Activated T-cell treated with anti-CD3 and anti-CD28 coated beads, Interleukin-2, amount 50 U/mL, for 72 hours (primary cell): ENCODE measurements at places on chromosomes 12 and 14.
A peak's percentile ranks its signal among the peaks of the same experiment; 100 is the strongest.

GRCh38 chr12:5708371-5708770, 236.7 kb downstream of the ANO2 start:
- no peak for DNase-seq

- no peak for DNase-seq
Observed at GRCh38 chr14:36757734-36758601, 96.3 kb downstream of the PAX9 start.

DNA sequence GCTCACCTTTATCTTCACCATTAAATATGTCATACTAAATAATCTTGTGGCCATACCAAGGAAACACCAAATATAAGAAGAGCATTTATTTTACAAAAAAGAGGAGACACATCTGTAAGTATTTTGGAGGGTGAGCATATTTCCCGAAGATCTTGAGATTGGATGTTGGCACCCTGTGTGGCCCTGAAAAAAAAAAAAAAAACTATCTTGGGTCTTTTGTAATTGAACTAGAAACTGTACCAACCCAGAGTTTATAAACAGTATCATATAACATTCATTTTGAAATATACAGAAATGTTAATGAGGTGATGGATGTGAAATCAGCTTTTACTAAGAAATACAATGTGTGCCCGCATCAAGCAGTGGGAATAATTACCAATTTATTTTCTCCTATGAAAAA, 104.0 kb upstream of the FRMD6 start:
- DNase-seq, result no peak

GRCh38 chr12:56935157-56935556, 949 bp upstream of the SDR9C7 start:
- no peak for DNase-seq

- no peak for DNase-seq
Observed at GRCh38 chr12:122467983-122468382, 32.7 kb downstream of the ZCCHC8 start.

DNA sequence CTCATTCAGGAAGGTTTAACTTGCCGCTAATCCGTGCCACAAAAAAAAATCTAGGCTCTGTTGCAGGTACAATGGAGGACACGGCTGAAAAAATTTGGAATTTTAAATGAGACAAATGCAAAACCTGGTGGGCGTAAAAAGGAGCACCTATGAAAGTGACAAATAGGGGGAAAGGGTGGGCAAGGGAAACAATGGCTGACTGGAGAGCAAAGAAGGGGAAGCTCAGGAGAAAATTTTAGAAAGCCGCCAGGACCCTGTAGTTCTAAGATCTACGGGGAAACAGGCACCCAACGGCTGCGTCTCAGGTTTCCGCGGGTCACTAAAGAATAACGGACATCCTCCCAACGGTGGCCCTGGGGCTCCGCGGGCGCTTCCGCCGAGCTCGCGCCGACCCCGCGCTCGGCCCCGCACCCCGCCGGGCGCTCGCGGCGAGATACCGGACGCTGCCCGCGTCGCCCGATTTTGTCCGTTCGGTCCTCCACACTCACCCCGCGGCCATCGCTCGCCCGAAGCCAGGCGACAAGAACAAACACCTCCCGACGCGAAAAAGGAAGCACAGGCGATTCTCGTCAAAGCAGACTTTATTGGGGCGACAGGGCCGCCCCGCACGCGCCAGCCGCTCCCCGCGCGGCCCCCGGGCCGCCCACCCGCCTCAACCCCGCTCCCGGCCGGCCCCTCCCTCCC, 1.1 kb upstream of the YY1 start:
- DNase-seq, result peak; percentile 62

DNA sequence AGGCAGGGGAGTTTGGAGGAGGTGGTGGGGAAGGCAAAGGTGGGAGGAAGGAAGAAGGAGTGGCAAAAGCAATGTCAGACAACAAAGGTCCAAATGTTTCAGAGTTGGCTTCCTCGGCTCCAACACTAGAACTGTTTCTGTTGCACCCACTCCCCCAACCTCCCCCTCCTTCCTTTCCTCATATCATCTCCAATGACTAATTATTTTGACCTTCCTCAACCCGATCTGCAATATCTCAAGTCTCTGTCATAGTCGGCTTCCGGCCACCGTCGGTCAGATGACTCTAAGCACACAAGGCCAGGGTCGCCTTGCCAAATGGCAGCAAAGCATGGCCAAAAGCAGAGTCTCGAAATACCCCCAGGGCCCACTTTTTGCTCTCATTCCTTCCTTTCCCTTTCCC, 637.0 kb upstream of the TBX3 start:
- DNase-seq, result no peak

DNA sequence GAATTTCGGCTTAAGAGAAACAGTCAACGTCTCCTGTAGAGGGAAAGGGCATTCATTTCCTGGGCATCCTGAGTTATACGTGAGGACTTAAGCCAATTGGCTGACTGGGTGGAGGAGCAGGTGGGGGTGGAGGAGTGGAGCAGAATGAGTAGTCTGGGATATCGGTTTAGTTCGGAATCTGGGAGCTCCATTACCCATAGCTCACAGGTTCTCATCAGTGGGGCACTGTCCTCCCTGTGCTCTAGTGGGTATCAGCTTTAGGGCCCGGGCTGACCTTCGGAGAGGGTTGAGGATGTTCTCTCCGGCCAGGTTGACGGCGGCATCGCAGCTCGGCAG, 704 bp downstream of the SDR39U1 start:
- DNase-seq, result no peak

DNA sequence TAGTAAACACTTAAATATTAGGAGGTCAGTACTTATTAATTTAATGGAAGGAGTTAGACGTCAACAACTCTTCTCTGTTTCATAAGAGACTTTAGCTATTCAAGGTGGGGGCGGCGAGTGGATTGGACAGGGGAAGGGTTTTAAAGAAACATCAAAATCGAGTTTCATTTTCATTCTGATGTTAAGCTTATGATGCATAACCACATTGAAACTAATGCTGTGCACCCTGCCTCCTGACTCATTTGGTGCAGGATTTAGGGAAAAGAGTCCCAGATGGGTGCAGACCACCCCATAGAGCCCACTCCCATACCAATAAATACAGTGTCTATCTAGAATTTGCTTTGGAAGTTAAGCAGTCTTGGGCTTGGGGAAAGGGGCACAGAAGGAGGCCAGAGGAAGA, 7.4 kb downstream of the ZBTB39 start:
- peak; percentile 59 for DNase-seq

GRCh38 chr12:53051058-53051880, 1.4 kb downstream of the TNS2 start:
- no peak for DNase-seq

DNA sequence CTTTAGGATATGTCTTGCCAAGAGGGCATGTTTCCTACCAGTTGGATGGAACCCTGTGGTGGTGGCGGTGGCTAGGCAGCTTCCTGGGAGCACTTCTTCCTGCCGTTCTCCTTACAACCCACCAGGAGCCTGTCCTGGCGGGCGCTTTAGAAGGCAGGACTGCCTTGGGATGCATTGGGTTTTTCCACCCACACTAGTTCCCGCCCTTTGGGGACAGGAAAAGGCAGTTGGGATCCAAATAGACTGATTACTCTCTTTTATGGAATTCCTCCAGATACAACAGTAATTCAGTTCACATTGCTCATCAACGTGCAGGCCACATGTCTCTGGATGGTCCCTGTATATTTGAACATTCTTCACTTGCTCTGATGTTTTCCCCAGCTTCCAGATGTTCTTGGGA, 305.7 kb upstream of the SSTR1 start:
- DNase-seq, result no peak

GRCh38 chr12:63068857-63069442, 82.1 kb downstream of the AVPR1A start:
- no peak for DNase-seq

GRCh38 chr12:68428211-68428610, 96.0 kb upstream of the MDM1 start:
- DNase-seq, result no peak

- no peak for DNase-seq
Observed at GRCh38 chr14:101217616-101218371, 314.3 kb upstream of the RTL1 start.

DNA sequence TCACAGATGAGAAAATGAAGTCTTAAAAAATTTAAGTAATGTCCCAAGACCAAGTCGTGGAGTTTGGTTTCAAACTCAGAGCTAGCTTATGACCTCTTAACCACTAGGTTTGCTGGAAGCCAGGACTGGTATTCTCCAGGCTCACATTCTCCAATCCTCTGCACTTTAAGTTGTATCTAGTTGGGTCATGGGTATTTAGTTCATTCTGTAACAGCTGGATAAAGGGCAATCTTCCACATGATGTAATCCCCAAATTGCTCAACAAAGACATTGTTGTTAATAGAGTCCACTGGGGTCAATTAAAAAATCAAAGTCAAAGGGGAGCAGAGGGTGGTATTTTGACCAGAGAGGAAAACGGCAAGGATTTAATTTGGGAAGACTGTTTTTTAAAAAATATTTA, 17.8 kb upstream of the GAS2L3 start:
- no peak for DNase-seq

DNA sequence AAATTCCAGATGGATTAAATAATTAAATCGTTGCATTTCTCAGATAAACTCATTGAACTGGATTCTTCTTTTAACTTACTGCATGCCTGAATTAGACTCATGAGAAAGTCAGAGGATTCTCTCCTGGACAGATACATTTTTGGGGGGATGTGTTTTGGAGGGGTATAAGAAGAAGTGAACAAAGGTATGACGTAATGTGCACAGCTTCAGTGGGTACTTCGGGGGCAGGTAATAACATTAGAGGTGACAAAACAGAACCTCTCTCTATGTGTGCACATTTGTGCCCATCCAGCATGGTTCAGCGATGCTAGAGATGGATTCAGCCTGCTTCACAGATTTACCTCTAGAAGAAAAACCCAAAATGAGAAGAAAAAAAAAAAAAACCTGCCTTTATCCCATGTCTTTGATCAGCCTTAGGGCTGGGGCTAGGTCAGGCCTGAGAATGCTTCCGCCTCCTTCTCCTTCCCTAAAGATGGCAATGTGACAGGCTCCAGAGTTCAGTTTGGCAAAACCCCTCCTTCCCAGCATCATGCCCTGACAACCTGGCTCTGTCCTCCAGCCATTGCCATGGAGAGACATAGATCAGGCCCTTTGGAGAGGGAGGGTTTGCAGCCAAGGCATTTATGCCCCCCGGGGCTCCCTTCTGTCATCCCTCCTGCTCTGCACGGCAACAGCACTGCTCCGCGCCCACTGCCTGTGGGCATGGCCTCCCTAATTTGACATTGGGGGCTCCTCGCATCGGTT, 166.7 kb downstream of the KCNA5 start:
- DNase-seq, result no peak

DNA sequence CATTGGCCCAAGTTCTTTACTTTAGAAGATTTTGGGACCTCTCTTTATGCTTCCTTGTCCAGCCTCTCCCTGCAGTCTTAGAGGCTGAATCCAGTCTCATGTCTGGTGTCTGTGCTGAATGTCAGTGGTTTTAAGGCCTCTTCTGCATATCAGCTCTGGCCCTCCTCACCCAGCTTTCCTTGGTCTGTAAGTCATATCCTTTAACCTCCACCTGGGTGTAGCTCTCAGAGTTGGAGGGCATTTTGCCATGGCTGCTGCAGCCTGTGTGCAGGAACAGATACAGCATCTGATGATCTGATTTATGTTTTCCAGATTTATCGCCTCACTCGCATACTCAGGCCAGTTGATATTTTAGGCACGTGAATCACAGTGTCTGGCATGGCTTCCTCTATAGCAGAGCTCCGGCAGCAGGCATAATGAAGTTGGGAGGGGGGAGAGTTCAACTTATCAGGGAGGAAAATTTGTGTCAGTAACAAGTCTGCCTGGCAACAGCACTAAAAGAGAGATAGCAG, 335.0 kb downstream of the PCNX1 start:
- DNase-seq, result no peak

DNA sequence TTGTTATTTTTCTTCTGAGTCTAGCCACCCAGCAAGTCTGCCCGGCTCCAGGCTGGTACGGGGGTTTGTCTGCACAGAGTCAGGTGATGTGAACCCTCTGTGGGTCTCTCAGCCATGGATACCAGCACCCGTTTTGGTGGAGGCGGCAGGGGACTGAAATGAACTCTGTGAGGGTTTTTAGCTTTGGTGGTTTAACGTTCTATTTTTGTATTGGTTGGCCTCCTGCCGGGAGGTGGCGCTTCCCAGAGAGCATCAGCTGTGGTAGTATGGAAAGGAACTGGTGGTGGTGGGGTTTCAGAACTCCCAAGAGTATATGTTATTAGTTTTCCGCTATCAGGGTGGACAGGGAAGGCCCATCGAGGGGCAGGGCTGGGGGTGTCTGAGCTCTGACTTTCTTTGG, 5.3 kb upstream of the SERPINA4 start:
- DNase-seq, result no peak

GRCh38 chr12:53944209-53944608, 5.6 kb downstream of the HOXC13 start:
- DNase-seq, result no peak

GRCh38 chr12:125105600-125105999, 40.4 kb downstream of the AACS start:
- no peak for DNase-seq
